Omental fat pad (tissue), 4 donors: ENCODE measurements at places on chromosomes 11 and 22.

DNA sequence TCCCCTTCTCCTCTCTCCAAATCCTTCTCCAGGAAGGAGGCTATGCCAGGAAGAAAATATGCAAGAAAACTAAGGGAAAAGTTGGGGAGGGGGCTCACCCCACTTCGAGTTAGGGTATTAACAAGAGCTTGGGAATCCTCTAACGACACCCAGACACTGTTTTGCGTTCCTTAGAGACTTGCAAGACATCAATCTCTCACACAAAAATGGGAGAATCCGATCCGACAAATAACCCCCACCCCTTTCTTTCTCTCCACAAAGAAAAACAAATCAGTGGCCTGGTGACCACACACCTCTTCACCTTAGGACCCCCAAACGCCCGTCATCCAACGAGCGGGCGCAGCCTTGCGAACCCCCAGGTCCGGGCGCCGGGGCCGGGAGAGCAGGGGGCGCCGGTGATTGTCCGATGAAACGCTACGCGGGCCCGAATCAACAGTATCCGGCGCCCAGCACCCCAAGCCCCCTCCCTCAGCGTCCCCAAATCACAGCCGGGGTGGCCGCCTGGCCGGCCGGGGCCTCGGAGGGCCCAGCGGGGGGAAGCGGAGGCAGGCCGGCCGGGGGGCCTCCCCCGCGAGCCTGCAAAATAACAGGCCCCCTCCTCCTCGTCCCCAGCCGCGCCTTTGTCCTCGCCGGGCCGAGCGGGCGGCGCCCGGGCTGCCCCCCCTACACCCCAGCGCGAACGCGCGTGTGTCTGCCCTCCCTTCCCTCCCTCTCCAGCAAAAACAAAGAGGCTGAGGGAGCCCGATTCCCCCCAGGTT is 690 bp downstream of the CSNK1E start:
- no peak for DNase-seq

DNA sequence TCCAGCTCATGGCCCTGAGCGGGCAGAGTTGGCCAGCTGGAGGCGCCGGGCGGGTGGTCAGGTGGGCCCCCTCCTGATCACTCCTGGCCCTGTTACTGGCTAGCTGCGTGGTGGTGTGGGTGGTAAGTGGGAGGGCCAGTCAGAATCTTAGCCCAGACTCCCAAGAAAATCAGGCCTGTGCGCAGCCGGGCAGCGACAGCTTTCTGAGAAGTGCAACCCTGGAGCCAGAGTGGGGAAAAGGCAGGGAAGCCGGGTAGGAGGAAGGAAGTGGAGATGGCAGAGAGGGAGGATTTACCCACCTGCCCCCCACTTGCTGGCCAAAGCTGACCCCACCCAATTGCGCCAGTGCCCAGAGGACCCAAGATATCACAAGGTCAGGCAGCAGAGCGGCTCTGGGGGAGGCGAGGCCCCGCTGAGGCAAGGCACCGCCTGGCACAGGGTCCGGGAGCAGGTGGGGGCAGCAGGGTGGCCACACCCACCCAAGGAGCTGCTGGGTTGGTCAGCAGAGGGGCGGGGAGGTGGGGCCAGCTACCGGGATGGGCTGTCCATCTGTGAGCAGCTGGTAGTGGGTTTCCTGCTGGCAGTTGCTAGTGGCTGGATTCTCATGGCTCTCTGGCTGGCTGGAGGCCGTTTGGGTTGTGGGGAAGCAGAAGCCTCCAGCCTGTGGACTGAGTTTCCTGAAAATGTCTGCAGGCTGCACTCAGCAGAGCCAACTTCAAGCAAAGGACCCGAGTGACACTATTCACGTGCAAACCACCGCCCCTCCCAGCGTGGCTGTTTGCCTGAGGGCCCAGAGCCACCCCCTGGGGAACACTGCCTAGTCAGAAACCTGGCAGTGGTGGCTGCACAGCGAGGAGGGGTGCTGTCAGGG is 196.4 kb downstream of the IGLL1 start:
- no peak for DNase-seq

- DNase-seq, result no peak
Measured at GRCh38 chr22:49402169-49402568, 425.5 kb downstream of the BRD1 start.

DNA sequence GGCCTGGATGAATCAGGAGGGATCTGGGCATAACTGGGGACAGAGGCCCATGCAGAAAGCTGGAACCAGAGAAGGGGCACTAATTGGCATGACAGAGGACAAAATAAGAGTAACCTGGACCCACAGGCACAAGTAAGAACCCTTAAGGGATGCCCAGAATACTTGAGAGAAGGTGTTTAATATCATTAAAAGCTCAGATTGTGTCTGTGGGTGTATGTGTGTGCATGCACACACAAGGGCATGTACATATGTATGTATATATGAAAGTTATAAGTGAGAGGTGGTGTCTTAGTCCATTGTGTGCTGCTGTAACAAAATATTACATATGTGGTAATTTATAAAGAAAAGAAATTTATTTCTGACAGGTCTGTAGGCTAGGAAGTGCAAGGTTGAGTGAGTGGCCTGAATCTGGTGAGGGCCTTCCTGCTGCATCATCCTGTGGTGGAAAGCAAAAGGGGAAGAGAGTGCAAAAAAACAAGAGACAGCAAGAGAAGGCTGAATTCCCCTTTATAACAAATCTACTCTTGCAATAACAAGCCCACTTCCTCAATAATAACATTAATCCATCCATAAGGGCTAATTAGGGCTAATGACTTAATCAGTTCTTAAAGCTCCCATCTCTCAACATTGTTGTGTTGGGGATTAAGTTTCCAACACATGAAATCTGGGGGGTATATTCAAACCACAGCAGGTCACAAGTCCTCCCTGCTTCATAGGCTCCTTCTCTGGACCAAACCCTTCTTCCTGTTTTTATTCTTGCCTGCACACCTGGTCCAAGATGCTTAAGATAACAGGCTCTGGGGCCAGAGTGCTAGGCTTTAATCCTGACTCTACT is 68.3 kb upstream of the POU2AF2 start:
- DNase-seq, result no peak

DNA sequence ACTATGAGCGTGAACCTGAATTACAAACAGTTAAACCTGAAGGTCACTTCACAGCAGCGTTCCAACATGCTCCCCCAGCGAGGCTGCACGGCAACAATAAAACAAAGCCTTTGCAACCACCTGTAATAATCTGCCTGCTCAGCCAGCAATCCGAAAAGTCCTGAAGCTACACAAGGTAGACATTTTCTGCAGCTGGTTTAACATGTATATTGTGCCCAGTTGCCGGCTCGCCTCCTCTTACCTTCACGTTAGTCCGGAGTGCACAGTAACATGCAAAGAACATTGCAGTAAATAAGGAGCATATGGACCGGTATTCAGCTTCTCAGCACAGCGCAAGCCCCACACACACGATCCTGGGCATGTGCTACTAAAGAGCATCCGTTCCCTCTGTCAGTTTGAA is 704.3 kb downstream of the DLG2 start:
- no peak for DNase-seq

DNA sequence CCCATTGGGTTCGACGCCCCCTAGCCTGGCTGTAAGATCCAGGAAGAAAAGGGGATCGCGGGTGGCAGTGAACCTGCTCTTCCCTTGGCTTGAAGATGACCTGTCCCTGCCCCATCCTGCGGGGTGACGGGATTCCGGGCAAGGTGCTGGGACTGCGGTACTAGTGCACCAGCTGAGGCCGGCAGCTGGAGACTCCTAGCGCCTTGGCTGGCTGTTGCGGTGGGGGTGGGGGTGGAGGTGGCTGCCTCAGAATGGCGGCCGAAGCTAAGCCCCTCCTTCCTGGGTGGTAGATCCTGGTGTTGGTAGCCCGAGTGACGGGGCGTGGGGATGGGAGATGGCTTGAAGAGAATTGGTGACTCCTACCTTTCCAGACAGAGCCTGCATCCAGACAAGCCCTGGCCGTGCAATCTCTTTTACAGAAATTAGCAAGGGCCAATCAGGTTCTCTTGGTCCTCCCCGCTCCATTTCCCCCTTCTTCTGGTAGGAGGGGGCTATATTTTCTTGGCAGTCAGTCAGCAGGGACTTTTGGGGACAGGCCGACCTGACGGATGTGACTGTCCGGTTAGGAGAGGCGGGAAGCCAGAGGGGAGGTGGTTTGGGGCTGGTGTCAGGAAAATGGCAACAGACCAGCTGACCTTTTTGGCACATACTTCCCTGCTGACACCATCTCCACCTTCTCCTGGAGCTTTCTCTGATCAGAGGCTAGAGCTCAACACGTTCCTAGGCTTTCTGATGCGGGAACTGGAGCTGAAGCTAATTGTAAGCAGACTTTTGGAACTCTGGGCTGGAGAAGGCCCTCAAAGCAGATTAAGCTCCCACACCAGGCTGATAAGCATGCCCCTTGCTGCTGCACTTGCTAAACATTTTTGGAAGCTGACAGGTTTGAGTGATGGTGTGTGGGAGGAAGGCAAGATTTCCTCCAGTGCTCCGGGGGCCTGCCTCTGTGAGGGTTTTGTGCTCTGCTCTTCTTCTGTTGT is 2.0 kb downstream of the NAV2 start:
- no peak for DNase-seq

- DNase-seq, result no peak
Measured at GRCh38 chr22:32106930-32107329, 52.2 kb downstream of the C22orf42 start.

DNA sequence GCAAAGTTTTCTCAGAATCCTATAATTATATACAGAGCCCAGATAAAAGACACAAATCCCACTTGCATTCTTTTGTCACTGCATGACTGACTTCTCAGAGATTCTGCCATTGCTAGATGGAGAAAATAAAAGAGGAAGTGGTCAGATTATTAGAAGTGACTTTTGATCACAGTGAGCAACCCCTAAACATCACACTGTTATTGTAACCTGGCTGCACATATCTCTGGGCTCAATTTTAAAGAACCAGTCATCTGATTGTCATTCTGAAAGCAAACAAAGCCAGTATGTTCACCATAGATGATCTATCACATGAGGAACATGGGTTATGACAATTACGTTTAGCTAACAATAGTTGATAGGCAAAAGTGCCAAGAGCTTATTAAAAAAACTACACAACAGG is 47.8 kb downstream of the COPB1 start:
- DNase-seq, result no peak

GRCh38 chr11:69744435-69744834 is 30.7 kb downstream of the FGF4 start:
- DNase-seq, result no peak

DNA sequence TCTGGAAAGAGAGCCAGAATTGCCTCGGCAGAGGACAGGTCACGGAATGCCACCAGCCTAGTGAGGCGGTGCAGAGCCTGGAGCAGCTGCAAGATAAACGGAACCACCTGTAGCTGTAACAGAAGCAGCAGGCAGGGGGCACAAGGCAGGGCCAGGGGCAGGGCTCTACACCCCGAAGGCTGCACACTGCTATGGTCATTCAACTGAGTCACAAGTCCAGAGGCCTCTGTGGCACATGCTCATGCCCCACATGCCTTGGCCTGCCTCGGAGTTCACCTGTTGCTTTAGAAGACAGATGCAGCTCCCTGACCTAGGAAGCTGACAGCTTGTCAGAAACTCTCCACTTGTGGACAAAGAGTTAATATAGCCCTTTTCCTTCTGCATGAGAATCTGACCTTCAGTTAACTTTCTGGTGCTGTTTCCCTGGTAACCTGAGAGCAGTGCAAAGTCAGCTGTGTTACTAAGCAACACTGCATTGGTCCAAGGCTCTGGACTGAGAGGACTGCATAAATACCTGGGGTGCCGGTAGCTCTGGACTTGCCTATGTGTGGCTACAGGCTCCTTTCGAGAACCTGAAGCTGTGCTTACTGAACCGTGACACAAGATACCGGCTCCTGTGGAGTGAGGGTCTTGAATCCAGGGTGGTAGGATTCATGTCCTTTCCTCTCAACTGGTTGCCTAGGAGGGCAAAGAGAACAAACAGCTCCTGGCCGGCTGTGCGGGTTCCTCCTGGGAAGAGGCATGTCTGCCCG is 10.5 kb downstream of the COMMD9 start:
- DNase-seq, result no peak

DNA sequence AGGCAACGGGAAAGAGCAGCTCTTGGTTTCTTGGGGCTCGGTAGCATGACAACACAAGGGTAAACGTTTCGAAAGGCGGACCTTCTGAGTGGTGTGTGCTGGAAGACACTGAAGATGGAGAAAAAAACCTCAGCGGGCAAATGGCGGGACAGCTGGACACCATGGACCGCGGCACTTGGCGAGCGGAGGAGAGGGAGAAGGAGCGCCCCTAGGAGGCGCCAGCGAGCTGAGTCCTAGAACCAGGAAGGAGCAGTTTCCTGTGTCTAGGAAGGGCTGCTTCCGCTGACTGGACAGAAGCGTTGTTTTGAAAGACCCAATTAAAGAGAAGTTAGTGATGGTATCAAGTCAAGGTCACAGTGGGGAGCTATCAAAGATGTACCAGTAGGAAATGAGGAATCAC is 44.0 kb upstream of the OPCML start:
- DNase-seq, result no peak

GRCh38 chr11:65317025-65317786 is 2.5 kb downstream of the CDC42EP2 start:
- no peak for DNase-seq

DNA sequence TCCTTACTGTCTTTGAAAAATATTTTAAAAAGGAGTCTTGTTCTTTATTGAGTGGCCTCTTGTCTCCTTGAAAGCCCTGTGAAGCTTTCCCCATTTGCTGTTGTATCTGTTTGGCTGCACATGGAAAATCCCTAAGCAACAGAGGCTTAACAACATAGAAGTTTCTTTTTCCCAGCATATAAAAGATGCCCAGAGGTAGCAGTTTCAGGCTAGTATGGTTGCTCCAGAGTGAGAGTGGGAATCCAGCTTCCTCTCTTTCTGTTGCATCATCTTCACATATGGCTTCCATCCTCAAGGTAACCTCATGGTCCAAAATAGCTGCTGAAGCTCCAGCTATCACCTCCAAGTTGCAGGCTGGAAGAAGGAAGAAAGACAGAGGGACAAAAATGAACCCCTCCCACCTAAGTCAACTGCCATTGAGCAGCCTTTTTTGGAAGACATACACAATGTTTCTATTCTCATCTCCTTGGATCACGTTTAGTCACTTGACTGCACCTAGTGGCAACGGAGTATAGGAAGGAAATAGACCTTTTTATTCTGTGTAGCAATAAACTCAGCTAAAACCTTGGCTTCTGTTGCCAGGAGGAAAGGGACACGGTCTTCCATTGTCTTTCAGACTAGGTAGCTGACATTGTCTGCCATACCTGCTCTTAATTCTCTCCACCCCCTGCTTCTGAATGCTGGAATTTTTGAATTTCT is 5.3 kb downstream of the CSF2RB start:
- DNase-seq, result no peak

DNA sequence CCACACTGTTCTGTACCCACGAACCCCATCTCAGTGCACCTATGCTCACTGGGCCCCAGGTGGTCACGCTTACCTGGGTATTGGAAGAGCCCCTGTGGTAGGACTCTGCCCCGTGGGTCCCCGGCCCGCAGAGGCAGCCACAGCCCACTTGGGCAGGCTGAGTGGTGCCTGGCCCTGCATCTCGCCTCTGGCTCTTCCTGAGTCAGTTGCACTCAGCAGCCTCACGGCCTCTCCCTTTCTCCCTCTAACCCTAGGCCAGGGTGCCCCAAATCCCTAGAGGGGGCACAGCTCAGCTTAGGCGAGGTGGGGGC is 9.7 kb downstream of the CRELD2 start:
- DNase-seq, result no peak

DNA sequence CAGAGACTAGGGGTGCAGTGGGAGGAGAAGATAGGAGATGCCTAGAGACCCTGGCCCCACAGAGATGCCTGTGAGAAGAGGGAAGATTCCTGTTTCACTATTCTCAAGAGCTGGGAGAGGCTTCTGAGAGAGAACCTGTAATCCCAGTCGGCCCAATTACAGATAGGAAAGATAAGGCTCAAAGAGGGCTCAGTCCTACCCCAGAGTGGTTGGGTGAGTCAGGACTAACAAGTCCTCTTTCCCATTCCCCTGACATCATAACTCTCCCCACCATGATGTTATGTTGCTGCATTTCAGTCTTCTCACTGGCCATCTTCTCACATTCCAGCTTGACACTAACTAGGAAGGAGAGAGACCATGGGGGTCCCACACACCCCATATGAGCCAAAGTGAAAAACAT is 17.9 kb downstream of the ARHGEF12 start:
- DNase-seq, result no peak
